A673 (cell line): ENCODE measurements at places on chromosomes 5 and 9. TPM values are rescaled to one million over a fixed set of nuclear protein-coding genes. Genes with fewer than 3 reads are reported as not detected.

DNA sequence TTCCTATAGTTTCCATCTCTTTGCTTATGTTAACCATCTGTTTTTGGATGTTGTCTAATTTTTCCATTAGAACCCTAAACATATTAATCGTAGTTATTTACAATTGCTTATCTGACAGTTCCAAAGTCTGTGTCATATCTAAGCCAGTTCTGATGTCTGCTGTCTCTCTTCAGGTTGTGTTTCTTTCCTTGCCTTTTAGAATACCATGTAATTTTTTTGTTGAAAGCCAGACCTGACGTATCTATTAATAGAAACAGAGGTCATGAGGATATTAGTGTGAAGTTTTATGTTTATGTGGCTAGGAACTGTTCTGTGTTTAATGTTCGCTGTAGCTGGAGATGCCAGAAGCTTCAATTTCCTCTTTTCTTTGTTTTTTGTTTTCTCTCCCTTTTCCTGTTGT, 52.2 kb downstream of the ZNF618 start:
- no peaks in the 10 kb centered on the region for H3K27me3 ChIP-seq
- H3K4me3 ChIP-seq: no peak overlapping the region
- no peak for DNase-seq
- H3K4me1 ChIP-seq: peaks cover 6% of the 10 kb centered on the region

GRCh38 chr9:87406543-87407166, 91.0 kb upstream of the DAPK1 start:
- no peak overlapping the region for H3K4me3 ChIP-seq
- no peaks in the 10 kb centered on the region for H3K36me3 ChIP-seq
- no peak for DNase-seq
- H3K27me3 ChIP-seq: no peaks in the 10 kb centered on the region

GPRIN1 gene
- 16.7 and 18.9 TPM in 2 replicates for total RNA-seq

- no peak overlapping the region for H3K4me3 ChIP-seq
- no peaks in the 10 kb centered on the region for H3K4me1 ChIP-seq
- no peaks in the 10 kb centered on the region for H3K27me3 ChIP-seq
- no peaks in the 10 kb centered on the region for H3K36me3 ChIP-seq
- DNase-seq: no peak
These were observed 38.1 kb downstream of the CRHBP start for GRCh38 chr5:76990899-76991459.

ADAMTSL1 gene
- total RNA-seq: not detected in 2 replicates

- H3K27ac ChIP-seq: no peak overlapping the region
- no peaks in the 10 kb centered on the region for H3K36me3 ChIP-seq
- H3K4me3 ChIP-seq: no peak overlapping the region
- no peaks in the 10 kb centered on the region for H3K4me1 ChIP-seq
- H3K27me3 ChIP-seq: no peaks in the 10 kb centered on the region
These were observed 129.1 kb downstream of the EBF1 start for GRCh38 chr5:158970569-158971014.

PHF24 gene
- total RNA-seq: 0.11 and 0.13 TPM in 2 replicates
